Large intestine (tissue), 12 donors: ENCODE measurements at places on chromosomes 16 and 17. TPM values are rescaled to one million over a fixed set of nuclear protein-coding genes. Genes with fewer than 3 reads are reported as not detected.

DNA sequence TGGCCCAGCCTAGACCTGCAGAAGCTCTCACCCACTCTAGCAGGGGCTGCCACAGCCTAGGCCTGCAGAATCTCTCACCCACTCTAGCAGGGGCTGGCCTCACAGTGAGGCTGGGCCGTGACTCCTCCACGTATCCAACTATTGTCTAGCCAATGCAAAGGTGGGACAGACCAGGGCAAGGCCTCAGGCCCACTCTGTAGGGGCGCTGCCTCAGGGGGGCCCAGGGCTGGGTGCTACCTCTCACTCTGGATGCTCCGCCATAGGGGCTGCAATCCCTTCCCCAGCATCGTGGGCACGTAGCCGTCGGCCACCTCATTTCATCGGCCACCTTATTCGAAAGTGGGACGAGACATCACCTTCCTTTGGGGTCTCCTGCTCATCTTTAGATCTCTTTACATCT lies 51.7 kb downstream of the RPH3AL start:
- peaks cover 17% of the 10 kb centered on the region for H3K4me1 ChIP-seq
- DNase-seq: no peak
- H3K27ac ChIP-seq: no peak overlapping the region
- no peak overlapping the region for H3K4me3 ChIP-seq

GRCh38 chr17:72719578-72720493 lies 372.7 kb downstream of the SLC39A11 start:
- no peak for DNase-seq
- no peaks in the 10 kb centered on the region for H3K36me3 ChIP-seq
- H3K4me3 ChIP-seq: no peak overlapping the region
- H3K27me3 ChIP-seq: no peaks in the 10 kb centered on the region
- H3K4me1 ChIP-seq: no peaks in the 10 kb centered on the region

The TBC1D3G gene
- polyA plus RNA-seq: not detected

GRCh38 chr16:1757714-1758461 lies 13.5 kb downstream of the NME3 start:
- H3K27ac ChIP-seq: peak overlapping the region; percentile 33
- DNase-seq: peak; percentile 53
- H3K4me3 ChIP-seq: no peak overlapping the region
- no peaks in the 10 kb centered on the region for H3K27me3 ChIP-seq
- H3K4me1 ChIP-seq: peaks cover 12% of the 10 kb centered on the region

GRCh38 chr17:43540821-43541674 lies 5.1 kb downstream of the ETV4 start:
- H3K27me3 ChIP-seq: peaks cover 14% of the 10 kb centered on the region
- no peaks in the 10 kb centered on the region for H3K36me3 ChIP-seq
- H3K4me1 ChIP-seq: peaks cover 11% of the 10 kb centered on the region
- DNase-seq: no peak

GRCh38 chr16:77700846-77701245 lies 21.5 kb upstream of the NUDT7 start:
- DNase-seq: no peak
- H3K36me3 ChIP-seq: no peaks in the 10 kb centered on the region
- no peaks in the 10 kb centered on the region for H3K4me1 ChIP-seq
- no peak overlapping the region for H3K4me3 ChIP-seq
- H3K27me3 ChIP-seq: no peaks in the 10 kb centered on the region
- H3K27ac ChIP-seq: no peak overlapping the region

DNA sequence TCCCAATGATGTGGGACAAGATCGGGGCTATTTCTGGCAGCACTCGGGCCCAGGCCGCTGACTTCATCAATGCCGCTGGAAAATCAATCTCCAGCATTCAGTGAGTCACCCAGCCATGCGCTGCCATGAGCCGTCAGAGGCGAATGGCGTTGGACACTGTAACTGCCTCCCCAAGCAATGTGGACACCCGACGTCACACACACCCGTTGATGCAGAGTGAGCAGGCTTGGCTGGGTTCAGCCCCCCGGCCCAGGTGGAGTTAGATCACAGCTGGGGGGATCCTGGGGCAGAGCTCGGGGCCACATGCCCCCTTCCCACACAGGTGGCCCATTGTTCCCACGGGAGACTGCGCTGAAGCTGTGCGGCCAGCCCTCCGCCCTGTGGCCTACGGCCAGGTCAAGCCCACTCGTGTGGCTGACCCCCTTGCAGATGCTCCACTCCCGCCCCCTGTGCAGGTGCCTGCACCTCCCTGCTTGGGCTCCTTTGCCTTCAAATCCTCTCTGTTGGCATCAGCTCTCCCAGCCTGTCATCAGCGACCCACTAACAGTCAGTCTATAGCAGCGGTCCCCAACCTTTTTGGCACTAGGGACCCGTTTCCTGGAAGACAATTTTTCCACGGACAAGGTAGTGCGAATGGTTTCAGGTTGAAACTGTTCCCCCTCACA lies 89.9 kb downstream of the TBC1D16 start:
- H3K27me3 ChIP-seq: no peaks in the 10 kb centered on the region
- H3K27ac ChIP-seq: no peak overlapping the region
- H3K36me3 ChIP-seq: peaks cover 83% of the 10 kb centered on the region
- H3K4me3 ChIP-seq: no peak overlapping the region
- no peak for DNase-seq
- peaks cover 10% of the 10 kb centered on the region for H3K4me1 ChIP-seq

The HIGD1B gene
- 1.8 TPM for polyA plus RNA-seq

GRCh38 chr17:73623247-73623646 lies 21.0 kb downstream of the SDK2 start:
- no peak overlapping the region for H3K27ac ChIP-seq
- H3K4me3 ChIP-seq: no peak overlapping the region
- no peaks in the 10 kb centered on the region for H3K4me1 ChIP-seq
- DNase-seq: no peak
- H3K27me3 ChIP-seq: no peaks in the 10 kb centered on the region
- no peaks in the 10 kb centered on the region for H3K36me3 ChIP-seq

GRCh38 chr17:76570457-76570856 lies 15.2 kb downstream of the ST6GALNAC2 start:
- H3K4me3 ChIP-seq: no peak overlapping the region
- peaks cover 4% of the 10 kb centered on the region for H3K27me3 ChIP-seq
- peaks cover 13% of the 10 kb centered on the region for H3K36me3 ChIP-seq
- no peak overlapping the region for H3K27ac ChIP-seq

The RCVRN gene
- polyA plus RNA-seq: 0.63 TPM

DNA sequence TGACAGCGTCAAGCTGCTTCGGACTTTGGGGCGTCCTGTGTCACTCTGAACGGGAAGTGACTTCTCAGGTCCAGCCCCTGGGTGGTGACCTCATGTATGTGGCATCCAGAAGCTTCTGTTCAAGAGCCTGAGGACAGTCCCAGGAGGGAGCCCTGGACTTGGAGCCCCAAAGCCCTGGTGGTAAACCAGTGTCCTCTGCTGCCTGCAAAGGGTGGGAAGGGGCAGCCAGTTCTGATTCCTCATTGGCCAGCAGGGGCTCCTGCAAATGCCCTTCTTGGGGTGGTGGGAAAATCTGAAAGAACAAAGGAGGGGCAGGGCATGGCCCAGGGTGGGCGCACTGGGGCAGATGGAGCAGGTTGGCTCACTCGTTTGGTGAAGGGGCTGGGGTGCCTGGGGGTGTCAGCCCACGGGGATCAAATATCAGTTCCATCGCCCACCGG lies 1.6 kb downstream of the OSGIN1 start:
- H3K36me3 ChIP-seq: peaks cover 5% of the 10 kb centered on the region
- no peaks in the 10 kb centered on the region for H3K27me3 ChIP-seq
- H3K4me1 ChIP-seq: peaks cover 26% of the 10 kb centered on the region

DNA sequence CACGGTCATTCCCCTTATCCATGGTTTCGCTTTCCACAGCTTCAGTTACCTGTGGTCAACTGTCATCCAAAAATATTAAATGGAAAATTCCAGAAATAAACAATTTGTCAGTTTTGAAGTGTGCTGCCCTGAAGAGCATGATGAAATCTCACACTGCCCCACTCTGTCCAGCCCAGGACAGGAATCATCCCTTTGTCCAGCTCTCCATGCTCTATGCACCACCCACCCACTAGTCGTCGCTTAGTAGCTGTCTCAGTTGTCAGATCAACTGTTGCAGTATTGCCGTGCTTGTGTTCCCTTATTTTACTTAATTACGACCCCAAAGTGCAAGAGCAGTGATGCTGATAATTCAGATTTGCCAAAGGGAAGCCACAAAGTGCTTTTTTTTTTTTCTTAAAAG lies 10.3 kb downstream of the KRT9 start:
- no peak overlapping the region for H3K4me3 ChIP-seq
- H3K4me1 ChIP-seq: no peaks in the 10 kb centered on the region
- H3K27me3 ChIP-seq: peaks cover 47% of the 10 kb centered on the region
- no peak overlapping the region for H3K27ac ChIP-seq
- H3K36me3 ChIP-seq: no peaks in the 10 kb centered on the region
- DNase-seq: no peak

GRCh38 chr16:54822492-54822891 lies 108.2 kb upstream of the IRX5 start:
- H3K27ac ChIP-seq: no peak overlapping the region
- H3K4me3 ChIP-seq: no peak overlapping the region
- H3K36me3 ChIP-seq: no peaks in the 10 kb centered on the region
- DNase-seq: no peak
- no peaks in the 10 kb centered on the region for H3K27me3 ChIP-seq

- no peaks in the 10 kb centered on the region for H3K4me1 ChIP-seq
- DNase-seq: peak; percentile 39
- no peaks in the 10 kb centered on the region for H3K27me3 ChIP-seq
Observed at GRCh38 chr17:55607731-55608341, 96.6 kb upstream of the SMIM36 start.

The OSGIN1 gene
- polyA plus RNA-seq: 8.4 TPM

DNA sequence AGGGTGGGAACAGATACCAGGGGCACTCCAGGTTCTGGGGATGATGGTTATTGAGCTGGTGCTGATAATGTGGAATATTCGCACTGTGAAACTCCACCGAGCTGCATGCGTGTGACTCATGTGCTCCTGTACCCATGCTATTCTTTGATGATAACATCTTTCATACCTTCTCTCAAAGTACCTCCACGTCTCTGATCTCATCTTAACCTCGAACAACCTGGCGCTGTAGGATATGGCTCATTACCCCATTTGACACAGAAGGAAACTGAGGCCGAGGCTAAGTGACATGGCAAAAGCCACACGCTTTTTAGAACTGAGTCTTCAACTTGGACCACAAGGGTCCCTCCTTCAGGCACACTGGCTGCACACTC lies 30.2 kb upstream of the MRPS23 start:
- no peaks in the 10 kb centered on the region for H3K27me3 ChIP-seq
- peaks cover 14% of the 10 kb centered on the region for H3K36me3 ChIP-seq
- peak; percentile 48 for DNase-seq
- H3K4me3 ChIP-seq: no peak overlapping the region
- peak overlapping the region; percentile 86 for H3K27ac ChIP-seq

The AATK gene
- polyA plus RNA-seq: 81.2 TPM

The ENPP7 gene
- 136 TPM for polyA plus RNA-seq

The NIP7 gene
- 25.5 TPM for polyA plus RNA-seq
